ENCODE measurements at places on chromosomes 7 and 10. TPM values are rescaled to one million over a fixed set of nuclear protein-coding genes. Genes with fewer than 3 reads are reported as not detected.

Gene BET1
- 25.9 TPM for polyA plus RNA-seq

Gene HIBADH
- 27.2 TPM for polyA plus RNA-seq

Gene RASSF4
- polyA plus RNA-seq, result 80.1 TPM

Gene CHAT
- polyA plus RNA-seq, result 1.6 TPM

Gene LBX1
- 26.0 TPM for polyA plus RNA-seq

Gene SHTN1
- polyA plus RNA-seq, result 91.3 TPM

Gene ARHGEF5
- 3.2 TPM for polyA plus RNA-seq

Gene ZPBP
- 0.38 TPM for polyA plus RNA-seq

Measured in spinal cord (tissue), 10 donors.